ENCODE measurements at places on chromosomes 7 and 10. TPM values are rescaled to one million over a fixed set of nuclear protein-coding genes. Genes with fewer than 3 reads are reported as not detected.

TAS2R5 gene
- total RNA-seq = 1.4 TPM

MDFIC gene
- 84.1 TPM for total RNA-seq

MINDY4 gene
- 1.1 TPM for total RNA-seq

AASS gene
- total RNA-seq = 1.7 TPM

DNA sequence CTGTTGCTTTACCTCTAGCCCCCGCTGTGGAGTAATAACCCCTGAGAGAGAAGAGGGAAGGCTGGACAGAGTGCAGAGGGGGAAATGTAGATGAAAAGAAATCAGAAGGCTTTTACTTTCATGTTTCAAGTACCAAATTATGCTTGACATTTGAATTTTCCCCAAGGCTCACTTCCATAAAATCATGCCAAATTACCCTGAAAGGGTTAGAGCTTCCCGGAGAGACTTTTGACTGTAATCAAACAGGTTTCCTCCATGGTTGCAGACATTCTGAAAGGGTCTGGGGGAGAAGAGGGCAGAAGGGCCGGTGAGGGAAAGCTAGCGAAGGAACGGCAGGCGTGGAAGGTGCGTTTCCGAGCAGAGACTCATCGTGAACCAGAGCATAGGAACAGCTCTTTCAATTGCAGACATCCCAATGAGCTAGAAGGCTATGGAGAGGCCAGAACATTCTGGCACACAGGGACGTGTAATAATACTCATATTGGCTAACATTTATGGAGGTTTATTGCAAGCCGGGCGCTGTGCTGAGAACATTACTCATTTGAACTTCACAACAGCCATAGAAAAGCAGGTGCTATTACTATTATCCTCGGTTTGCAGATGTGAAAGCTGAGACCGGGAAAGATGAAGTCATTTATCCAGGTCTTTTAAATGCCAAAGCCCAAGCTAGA, 620.8 kb upstream of the AUTS2 start:
- no peak for DNase-seq

DNA sequence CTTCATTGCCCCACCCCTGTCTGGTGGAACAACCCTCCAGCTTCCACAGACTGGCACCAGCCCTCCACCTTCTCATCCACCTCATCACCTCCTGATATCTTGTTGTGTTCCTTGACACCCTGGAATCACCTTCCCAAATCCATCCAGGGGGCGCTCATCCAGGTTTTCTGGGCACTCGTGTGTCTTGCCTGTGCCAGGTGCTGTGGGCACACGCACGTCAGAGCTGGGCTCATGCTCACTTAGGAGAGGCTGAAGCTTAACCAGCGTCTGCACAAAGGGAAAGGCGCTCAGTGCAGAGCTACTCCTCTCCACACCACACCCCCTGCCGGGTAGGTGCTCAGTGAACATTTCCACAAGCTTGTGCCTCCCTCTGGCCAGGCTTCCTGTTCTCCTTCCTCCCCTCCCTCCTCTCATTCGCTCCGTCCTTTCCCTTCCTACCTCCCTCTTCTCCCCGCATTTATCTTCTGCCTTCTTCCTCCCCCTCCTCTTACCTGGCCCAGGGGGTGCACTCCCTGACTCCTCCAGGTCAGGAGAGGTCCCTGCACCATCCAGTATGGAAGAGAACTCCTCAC, 4.8 kb downstream of the ADCYAP1R1 start:
- no peak for DNase-seq

- DNase-seq = no peak
Measured at GRCh38 chr10:62694537-62695126, 109.9 kb upstream of the ADO start.

- no peak for DNase-seq
Measured at GRCh38 chr10:116857156-116857555, 7.9 kb downstream of the ENO4 start.

GRCh38 chr10:26837139-26837538, 23.6 kb downstream of the ABI1 start:
- no peak for DNase-seq

- DNase-seq = no peak
Measured at GRCh38 chr10:76085817-76086167, 654.4 kb downstream of the LRMDA start.

DNA sequence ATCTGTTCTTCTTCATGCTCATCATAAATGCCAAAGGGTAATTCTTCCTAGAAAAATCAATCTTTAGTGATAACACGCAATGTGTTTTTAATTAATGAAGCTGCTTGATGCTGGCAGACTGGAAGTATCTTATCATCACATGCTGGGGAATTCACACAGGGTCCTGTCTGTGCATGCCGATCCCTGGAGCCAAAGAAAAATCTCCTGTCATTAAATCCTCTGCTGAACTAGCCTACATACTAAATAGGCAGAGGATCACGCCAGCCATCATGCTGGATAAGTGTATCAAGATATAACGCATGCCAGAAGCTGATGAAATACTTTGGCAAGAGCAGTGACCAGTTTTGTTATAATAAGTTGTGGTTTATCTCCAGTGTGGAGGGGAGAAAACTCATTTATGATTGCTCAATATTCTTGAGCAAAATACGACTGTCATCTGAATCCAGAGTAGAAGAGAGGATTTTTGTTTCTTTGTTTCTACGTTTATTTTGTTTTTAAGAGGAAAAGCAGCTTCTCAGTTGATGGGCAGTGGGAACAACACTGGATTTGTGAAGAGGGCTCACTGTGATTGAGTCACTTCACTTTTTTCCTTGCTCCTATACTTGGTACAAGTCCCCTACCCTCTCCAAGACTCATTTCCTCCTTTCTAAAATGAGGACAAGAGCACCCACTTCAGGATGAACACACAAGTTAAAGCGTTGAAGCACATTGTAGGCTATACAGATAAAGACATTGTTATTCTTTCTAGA, 649.1 kb downstream of the TNS3 start:
- no peak for DNase-seq

DNA sequence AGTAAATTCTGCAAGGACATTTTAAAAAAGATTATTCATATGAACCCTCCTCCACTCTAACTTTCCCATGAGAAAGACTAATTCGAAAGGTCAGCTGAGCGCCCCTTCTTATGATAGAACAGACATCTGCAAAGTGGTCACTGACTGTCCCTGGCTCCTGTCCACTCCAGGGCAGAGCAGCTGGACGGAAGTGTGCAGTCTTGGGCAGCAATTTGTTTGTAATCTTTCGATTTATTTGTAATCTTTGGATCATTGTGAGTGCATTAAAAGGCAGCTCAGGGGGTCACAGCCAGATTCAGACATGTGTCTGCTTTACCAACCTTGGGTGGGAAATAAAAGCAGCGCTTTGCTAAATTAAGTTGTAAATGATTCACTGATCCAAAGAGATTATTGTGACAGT, 158.8 kb upstream of the ADARB2 start:
- no peak for DNase-seq

DNA sequence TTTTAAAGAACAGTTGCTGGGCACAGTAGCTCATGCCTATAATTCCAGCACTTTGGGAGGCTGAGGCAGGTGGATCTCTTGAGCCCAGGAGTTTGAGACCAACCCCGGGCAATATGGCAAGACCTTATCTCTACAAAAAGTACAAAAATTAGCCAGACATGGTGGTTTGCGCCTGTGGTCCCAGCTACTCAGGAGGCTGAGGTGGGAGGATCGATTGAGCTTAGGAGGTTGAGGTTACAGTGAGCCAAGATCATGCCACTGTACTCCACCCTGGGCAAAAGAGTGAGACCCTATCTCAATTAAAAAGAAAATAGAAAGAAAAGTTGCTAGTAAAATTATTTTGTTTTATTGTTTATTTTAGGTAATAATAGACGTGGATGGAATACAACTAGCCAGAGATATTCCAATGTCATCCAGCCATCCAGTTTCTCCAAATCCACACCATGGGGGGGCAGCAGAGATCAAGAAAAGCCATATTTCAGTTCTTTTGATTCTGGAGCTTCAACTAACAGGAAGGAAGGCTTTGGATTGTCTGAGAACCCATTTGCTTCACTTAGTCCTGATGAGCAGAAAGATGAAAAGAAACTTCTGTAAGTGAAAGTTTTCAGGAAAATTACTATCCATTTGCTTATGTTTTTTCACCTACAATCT, 3.0 kb downstream of the NUP42 start:
- DNase-seq = no peak

GRCh38 chr10:12409613-12410012, 60.3 kb downstream of the CAMK1D start:
- DNase-seq = no peak

- DNase-seq = no peak
Measured at GRCh38 chr7:52100-52499, 140.3 kb upstream of the FAM20C start.

DNA sequence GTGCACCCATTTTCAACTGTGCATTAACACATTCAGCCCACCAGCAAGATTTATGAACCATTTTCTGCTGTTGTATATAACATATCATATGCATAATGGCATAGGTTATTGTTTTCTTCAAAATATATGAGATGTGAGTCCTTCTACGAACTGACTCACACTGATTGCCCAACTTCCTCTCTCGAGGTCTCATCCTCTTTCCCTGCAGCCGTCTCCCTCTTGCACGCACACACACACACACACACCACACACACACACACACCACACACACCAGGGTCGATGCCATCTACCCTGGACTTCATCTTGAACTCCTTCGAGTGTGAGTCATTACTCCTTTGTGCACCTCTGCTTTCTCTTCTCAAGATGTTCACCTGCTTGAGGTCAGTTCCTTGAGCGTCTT, 36.7 kb downstream of the EGFR start:
- no peak for DNase-seq

- no peak for DNase-seq
Measured at GRCh38 chr10:64396105-64396708, 875.0 kb downstream of the REEP3 start.

DNA sequence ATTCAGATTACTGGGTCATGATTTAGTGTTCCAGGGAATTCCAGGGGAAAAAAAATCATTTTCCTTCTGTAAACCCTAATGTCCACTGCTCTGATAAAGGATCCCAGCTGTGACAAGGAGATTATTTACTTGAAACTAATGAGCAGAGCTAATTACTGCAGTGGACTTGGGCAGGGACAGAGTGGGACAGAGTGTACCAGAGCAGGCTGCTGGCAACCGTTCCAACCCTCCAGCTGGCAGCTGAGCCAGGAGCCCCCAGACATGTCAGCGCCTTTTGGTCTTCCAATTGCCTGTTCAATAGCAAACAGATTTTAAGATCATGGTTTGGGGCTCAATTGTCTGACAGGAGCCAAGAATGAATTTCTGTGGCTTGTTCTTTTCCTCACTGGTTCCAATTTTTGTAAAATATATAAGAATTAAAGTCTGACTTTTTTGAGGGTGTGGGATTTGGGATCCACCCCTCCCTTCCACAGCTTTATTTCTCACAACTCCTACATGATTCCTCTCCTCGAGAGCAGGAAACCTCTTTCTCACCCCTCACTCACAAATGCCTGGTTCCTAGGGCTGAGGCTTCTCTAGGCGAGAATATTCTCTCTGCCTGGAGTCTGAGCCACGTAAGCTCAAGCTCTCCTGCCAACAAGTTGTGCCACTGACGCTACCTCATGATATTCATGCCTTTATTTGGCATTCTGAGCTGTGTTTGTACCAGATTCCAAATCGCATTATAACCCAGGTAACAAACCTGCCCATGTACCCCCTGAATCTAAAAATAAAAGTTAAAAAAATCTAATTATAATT, 20.6 kb upstream of the FAM180A start:
- no peak for DNase-seq

GRCh38 chr7:55545496-55545895, 26.8 kb downstream of the VOPP1 start:
- DNase-seq = no peak

- no peak for DNase-seq
Measured at GRCh38 chr7:22931011-22931410, 82.9 kb downstream of the HYCC1 start.

Measured in activated CD8-positive, alpha-beta memory T cell treated with anti-CD3 and anti-CD28 coated beads, Interleukin-2, amount 10 ng/mL, durations not matched to agents 7 days and 5 days (primary cell).